Activated naive CD4-positive, alpha-beta T cell treated with anti-CD3 and anti-CD28 coated beads, Interleukin-2, amount 50 U/mL, for 16 hours (primary cell): ENCODE measurements at places on chromosomes 16 and 17.

DNA sequence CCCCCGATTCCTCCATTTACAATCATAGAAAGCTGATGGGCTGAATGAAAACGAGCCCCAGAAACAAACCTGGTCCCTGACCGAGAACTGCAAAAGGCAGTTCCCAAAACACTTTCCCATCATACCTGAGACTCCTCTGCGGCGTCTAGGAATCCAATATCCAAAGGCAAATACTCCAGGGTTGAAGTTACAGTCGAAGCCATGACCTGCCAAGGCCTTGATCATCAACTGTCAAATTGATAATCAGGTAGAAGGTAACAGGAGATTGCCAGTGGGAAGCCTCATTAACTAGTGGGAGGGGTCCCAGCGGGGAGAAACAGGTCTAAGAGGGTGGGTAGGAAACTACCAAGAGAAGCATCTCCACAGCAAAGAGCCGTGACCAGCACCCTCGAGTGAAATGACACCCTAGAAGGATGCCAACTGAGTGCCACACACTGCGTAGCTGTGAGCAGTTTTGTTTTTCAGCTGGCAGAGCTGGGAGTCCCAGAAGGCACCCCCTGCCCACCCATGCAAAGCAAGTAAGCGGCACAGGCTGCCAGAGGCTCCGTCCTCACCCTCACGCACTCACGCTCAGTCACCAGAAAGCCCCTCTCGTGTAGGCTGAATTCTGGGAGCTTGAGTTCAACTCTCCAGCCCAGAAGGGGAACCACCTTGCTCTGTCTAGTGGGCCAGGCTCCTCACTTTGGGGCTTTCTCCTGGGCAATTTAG, 146.1 kb downstream of the GAS7 start:
- no peak for DNase-seq

DNA sequence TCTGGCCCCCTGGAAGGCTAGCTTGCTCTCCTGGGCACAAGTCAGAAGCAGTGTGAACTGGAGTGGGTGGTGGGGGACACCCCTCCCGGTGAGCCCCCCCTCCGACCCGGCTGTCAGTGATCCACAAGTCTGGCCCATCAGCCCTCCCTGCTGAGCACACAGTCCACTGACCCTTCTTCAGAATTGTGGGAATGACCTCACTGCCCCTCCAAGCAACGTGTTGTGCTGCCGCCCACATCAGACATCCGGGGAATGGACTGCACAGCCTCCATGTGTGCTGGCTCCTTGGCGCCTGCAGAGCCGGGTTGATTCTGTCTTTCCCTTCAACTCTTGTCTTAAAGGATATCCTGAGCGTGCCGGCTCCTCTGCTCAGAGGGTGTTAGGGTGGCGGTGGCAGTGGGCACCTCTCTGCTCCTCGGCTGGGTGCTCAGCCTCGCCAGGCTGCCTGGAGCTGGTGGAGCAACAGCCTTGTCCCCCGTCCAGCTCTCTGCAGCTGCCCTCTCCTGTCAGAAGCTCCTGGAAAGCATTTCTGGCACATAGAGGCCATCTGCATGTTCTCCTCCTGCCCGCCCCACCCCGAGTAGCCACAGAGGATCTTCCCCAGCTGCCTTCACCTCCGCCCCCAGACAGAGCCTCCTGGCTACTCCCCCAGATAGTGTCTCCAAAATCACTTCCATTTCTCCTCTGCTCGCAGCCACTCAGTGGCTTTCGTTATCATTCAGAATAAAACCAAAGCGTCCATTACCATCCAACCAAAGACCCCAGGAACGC, 19.8 kb downstream of the NPTX1 start:
- no peak for DNase-seq

DNA sequence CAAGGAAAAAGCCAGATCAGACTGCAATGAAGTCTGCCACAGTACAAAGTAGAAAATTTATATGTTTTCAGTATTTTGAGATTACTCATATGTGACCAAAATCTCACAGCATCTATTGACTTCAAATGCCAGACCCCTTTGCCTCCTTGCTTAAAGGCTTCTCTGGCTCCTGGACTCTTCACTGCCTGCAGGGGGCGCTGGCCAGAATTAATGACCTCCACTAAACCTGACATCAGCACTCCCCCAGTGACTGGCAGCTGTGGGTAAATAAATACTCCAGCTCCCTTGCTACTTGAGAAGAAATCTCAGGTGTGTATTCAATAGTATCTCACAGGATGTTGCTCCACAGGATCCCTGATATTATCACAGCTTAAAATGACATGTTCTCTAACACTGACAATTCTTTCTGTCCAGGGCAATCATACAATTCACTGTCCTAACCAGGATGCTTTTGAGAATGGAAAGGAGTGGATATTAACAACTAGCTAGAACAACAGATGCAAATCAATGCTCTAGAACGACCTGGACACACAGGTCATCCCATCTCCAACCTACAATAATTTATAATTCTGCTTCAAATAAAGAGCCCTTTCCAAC, 4.0 kb downstream of the BECN1 start:
- DNase-seq, result peak; percentile 71

DNA sequence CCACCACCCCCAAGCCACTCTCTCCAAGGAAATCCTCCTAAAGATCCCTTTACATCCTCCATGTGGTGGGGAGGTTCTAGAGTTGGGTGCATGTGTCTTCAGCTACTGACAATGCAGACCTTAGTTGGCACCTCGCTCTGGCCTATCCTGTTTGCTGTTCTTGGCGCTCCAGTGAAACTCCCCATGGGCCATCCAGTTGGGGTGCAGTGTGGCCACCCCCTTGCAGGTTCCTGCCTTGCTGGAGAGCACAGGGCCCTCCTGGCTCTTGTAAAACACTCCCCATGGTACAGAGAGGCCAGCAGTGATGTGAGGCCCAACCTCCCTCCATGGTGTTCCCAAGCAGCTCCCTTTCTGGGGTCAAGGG, 22.7 kb upstream of the STH start:
- DNase-seq, result no peak

- DNase-seq, result no peak
Observed at GRCh38 chr17:72984926-72985325, 107.6 kb downstream of the SLC39A11 start.
